T-helper 9 cell (primary cell): ENCODE measurements at places on chromosomes 5 and 9.

DNA sequence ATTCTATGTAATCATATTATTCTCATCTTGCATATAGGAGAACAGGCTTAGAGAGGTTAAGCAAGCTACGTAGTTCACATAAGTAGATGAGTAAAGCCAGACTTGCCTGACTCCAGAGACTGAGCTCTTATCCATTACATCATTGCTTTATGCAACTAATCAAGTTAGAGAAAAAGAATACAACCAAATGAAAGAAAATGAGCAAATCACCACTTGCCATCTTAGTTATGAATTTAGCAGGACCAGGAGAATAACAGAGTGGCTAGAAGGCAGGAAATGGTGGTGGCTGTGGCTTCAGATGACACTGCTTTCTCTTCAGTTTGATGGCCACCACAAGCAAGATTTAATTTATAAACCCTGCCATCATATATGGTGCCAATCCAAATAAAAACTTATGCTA lies 26.6 kb downstream of the POC5 start:
- DNase-seq, result no peak

- DNase-seq, result no peak
Observed at GRCh38 chr5:66494437-66494836, 101.8 kb upstream of the MAST4 start.

DNA sequence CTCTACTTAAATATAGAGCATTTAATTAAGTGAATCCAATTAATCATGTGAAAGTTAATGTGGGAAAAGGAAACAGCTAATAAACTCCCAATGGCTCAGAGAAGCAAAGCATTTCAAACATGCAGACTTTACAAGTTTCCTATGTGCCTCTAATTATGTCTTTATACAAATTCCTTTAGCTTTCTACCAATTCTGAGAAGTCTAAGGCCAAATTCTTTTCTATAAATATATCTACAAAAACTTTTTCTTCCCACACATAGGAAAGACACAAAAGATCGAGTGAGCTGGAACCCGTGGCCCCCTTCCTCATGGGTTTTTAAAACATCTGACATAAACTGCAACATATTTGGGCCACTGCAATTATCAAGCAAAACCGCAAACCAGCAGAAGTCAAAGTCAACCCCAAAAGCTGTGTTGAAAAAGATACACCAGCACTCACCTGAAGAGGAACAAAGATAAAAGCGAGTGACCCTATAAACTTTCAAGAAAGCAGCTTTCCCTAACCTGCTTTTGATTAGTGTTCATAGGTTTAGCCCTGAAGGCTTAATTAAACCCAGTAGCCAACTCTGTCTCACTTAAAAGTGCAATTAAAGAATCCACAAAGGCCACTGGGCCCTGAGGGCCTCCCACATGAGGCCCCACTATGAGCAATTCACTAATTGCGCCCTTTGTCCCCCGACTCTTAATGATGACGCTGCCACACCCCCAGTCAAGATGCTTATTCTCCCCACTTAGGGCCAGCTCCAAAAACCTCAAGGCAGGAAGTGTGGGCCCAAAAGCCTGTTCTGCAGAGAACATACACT lies 12.1 kb downstream of the SEMA5A start:
- no peak for DNase-seq

GRCh38 chr5:82586181-82586580 lies 308.0 kb upstream of the RPS23 start:
- DNase-seq, result no peak

DNA sequence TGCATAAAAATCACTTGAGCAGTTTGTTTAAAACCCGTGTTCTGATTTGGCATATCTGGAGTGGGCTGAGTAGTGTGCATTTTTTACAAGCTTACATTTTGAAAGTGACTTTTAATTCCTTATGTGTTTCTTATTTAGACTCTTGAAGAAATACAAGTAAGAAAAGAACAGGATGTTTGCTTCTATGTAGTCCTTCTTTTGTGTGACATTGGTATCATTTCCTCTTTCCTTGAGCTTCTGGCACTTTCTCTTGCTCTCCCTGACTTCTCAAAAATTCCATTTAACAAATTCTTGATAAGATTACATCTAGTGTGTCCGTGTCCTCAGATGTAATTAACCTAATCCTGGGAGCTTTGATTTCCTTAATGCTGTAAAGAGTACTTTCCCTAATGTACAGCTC lies 12.5 kb downstream of the GARNL3 start:
- DNase-seq, result no peak

DNA sequence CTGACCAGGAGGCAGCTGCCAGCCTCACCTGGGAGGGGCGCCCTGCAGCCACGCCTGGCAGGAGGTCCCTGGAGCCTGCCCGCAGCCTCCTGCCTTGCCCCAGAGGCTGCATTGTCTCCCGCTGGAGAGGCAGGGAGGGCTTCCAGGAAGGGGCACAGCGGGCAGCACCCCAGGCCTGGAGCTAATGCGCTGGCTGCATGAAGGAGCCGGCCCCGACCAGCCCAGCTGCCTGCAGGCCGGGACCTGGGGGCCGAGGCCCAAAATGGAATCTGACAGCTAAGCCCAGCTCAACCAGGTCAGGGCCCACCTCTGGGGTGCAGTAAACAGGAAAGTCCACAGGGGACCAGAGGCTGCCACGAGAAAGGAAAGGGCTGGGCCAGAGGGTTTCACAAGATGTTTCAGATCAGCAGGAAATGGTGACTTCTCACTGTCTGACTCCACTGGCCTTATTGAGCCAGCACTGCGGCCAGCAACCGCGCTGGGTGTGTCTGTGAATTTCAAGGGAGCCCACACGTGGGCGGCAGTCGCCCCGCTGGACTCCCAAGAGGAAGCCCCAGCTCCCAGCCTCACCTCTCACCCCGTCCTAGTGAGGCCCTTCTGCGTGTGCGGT lies 18.6 kb upstream of the NOTCH1 start:
- DNase-seq, result no peak

DNA sequence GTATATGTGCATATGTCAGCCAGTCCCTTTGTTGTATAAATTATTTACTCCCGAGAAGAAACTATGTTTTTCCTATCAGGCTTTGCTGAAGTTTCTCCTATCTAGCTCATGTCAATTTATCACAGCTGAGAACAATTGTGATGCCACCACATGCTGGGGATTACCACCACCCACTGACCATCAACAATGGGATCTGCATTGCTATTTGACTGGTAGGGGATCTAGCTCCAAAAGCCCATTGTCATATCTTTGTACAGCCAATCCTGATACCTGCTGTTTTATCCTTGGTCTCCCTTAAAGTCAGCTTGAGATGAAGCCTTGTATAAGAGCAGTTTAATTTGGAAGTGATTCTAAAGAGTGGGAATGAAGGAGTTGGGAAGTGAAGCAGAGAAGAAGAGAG lies 53.9 kb upstream of the KCNN2 start:
- DNase-seq, result no peak

GRCh38 chr5:181136361-181136955 lies 5.5 kb upstream of the OR2V1 start:
- no peak for DNase-seq

GRCh38 chr9:5764130-5764868 lies 68.6 kb downstream of the ERMP1 start:
- DNase-seq, result no peak
